ENCODE measurements at places on chromosomes 2 and 18.

DNA sequence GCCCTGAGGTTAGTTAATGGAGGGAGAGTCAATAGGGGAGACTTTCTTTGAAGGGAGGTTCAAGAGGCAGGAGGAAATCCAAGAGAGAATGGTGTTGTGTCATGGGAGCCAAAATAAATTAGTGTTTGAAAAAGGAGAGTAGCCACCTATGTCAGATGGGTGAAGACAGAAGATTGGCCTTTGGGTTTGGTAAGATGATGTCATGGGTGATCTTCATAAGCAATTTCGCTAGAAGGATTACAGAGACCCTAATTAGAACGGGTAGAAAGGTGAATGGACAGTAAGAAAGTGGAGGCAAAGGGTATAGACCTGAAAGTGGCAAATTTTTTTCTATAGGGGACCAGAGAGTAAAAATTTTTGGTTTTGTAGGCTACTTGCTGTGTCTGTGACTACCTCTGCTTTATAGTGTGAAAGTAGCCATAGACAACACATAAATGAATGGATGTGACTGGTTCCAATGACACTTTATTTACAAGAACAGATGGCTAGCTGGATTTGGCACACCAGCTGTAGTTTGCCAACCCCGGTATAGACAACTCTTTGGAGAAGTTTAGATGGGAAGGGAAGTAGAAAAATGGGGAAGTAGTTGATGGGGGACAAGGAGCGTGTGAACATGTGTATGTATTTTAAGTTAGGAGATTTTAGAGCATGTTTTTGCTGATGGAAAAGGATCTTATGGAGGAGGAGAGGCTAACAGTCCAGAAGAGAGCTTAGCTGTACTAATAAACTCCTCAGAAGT is 9.3 kb downstream of the STAMBP start:
- no peak for DNase-seq

DNA sequence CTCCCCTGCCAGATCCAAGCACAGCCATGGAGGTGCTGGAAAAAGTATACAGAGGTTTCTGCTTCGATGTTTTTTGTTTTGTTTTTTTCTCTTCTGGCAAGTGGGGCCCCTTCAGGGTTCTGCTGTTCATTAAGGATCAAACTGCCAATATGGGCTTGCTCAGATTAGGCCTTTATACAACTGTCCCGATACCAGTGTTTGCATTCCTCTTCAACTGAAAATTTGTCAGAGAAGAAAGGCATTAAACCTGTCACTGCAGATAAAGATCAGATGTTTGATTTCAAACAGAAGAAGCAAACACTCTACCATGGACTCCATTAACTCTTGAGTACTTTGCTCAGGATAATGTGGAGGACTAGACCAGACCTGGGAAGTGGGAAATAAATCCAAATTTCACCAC is 396.0 kb upstream of the SMIM21 start:
- DNase-seq: no peak

GRCh38 chr2:217790195-217790594 is 212.6 kb downstream of the TNS1 start:
- peak; percentile 21 for DNase-seq

- no peak for DNase-seq
These were observed 453.7 kb downstream of the SLC4A3 start for GRCh38 chr2:220081171-220081570.

- DNase-seq: no peak
These were observed 406.1 kb upstream of the NRP2 start for GRCh38 chr2:205276116-205276777.

- no peak for DNase-seq
These were observed 137.7 kb downstream of the THADA start for GRCh38 chr2:43458014-43458628.

- DNase-seq: no peak
These were observed 47.3 kb downstream of the MEX3C start for GRCh38 chr18:51150113-51150700.

- no peak for DNase-seq
These were observed 685.6 kb upstream of the SALL3 start for GRCh38 chr18:78293940-78294541.

GRCh38 chr18:48529796-48530195 is 9.0 kb upstream of the CTIF start:
- DNase-seq: no peak

- no peak for DNase-seq
These were observed 9.1 kb downstream of the DRC1 start for GRCh38 chr2:26410764-26411243.

DNA sequence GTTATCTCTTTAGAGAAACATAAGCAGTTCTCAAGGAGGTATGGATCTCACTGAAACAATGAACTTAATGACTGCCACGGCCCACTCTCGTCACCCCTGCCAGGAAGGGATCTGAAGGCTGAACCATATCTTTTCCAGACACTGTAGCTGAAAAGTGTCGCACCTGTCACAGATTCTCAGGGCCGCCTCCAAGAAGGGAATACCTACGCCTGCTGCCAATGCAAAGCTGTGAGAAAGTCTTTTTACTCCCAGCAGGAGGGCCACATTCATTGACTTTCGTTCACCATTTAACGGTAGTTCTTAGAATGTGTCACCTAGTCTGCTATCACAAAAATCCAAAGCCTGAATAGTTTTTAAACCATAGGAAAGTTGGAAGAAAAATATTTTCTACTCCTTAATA is 66.7 kb upstream of the SH3BP4 start:
- no peak for DNase-seq

GRCh38 chr18:42429196-42429595 is 474.2 kb downstream of the PIK3C3 start:
- no peak for DNase-seq

GRCh38 chr2:212694398-212694797 is 155.8 kb upstream of the ERBB4 start:
- DNase-seq: no peak

- no peak for DNase-seq
These were observed 510.3 kb downstream of the PLCL1 start for GRCh38 chr2:198314559-198315153.

DNA sequence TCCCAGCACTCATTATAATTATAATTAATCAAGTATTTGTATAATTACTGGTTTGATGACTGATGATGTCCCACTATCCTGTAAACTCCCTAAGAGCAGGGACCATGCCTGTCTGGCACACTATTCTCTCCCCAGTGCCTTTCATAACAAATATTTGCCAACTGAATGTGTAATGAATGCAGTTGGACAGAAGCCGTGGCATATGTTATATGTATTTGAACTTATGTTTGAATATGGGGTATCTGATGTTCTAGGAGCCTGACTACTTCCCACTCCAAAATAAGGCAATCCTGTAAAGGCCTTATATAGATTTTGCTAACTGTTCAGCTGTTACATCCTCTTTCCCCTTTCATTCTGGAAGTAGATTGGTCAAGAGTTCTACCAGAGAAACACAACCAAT is 19.7 kb downstream of the OSBPL6 start:
- no peak for DNase-seq

- DNase-seq: peak; percentile 79
These were observed 65.5 kb downstream of the FBXO15 start for GRCh38 chr18:74081966-74082741.

- no peak for DNase-seq
These were observed 215.5 kb downstream of the TRIB2 start for GRCh38 chr2:12932192-12932591.

GRCh38 chr2:213152065-213152794 is 818 bp upstream of the IKZF2 start:
- DNase-seq: no peak

DNA sequence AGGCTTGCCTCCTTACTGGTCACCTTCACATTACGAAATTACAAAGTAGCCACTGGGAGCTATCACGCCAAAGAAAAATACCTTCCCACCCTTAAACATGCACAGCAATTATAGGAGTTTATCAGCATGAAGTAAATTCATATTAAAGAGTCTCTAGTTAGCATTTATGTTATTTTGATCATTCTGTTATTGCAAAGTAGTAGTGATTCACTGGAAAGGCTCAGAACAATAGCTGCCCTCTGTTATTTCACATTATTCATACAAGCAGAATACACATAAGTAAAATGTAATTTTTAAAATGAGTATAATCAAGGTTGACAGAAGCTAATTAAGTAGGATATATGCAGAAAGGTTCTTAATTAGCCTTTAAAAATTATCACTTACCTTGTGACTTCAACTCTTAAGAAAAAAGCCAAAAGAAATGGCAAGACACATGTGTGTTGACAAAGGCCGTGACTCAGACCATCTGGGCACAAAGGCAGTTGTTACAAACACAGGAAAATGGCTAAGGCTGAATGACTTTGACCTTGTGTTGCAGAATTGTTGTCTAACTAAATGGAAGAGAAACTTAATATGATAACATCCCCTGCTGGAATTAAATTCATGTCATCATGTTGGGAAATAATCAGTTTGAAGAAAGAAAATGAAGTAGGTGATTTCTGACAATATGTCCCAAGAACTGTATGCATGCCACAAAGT is 108.3 kb downstream of the ARL6IP6 start:
- no peak for DNase-seq

DNA sequence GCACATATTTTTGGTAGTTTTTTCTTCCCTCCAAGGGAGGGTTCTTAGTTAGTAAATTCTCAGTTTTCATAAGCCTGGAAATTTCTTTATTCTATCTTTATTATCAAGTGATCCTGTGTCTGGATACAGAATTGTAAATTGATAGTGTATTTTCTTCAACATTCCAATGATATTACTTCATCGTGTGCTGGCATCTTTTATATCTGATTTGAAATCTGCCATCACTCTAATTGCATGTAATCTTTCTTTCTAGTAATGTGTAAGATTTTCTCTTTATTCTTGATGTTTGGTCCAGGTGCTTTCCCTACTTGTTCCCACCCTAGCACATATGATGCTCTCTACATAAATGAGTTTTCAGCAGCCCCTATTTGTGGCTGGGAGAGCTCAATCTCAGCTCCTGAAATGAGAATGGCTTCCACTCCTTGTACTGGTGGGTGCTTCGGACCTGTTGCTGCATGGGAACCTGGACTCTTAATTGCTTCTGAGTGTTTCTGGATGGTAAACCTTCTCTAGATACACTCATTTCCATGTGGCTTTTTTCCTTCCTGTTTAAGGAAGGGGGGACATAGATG is 102.7 kb downstream of the SMIM21 start:
- DNase-seq: no peak

DNA sequence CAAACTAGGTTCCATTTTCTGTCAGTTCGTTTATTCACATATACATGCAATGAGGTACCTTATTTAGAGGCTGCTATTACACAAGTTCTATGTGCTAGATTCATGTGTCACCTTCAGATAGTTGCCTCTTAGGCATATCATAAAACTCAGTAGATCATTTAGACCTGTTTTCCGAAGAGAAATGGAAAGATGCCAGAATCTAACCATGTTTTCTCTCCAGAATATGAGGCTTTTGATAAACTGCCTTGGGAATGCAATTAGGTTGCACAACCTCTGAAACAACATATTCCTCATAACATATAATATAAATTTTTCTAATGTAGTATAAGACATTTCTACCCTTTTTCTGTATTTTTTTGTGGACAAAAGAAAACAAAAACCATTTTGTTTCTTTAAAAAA is 108.1 kb downstream of the PRPF40A start:
- DNase-seq: no peak

DNA sequence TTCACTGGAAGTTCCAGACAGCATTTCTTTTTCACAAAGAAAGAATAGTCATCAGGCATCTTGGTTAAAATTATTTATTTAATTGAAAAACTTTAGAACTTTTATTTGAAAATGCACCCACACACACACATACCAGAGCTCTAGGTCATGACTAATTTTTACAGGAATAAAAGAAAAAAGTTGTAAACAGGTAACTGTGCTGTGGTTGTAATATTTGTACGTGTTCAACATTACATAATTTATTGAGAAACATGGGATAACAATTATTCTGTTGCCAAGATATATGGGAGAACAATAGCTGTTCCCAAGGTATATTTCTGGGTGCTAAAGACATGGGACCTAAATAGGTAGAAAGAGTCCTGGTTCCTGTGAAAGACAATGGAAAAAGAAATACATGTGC is 104.9 kb downstream of the RIT2 start:
- DNase-seq: no peak

GRCh38 chr18:69233465-69234054 is 167.1 kb upstream of the DOK6 start:
- no peak for DNase-seq

GRCh38 chr2:178273787-178274360 is 79.6 kb downstream of the OSBPL6 start:
- DNase-seq: no peak

DNA sequence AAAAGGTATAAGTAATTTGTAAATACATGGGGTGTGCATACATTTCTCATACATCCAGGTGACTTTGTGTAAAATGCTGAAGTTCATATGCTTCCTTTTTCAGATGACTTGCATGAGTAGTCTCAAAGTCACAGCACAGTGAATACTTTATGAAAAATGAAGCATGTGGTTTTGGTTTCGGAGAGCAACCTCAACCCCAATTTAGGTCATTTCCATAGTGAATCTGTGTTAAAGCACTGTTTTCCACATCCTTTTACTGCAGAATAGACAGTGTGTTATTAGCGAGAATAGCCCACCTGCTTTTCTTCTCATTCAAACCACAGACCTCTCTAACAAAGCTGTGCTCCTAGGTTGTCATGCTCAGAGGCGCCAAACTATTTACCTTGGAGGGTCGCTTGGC is 204.4 kb upstream of the RASGRP3 start:
- DNase-seq: no peak

DNA sequence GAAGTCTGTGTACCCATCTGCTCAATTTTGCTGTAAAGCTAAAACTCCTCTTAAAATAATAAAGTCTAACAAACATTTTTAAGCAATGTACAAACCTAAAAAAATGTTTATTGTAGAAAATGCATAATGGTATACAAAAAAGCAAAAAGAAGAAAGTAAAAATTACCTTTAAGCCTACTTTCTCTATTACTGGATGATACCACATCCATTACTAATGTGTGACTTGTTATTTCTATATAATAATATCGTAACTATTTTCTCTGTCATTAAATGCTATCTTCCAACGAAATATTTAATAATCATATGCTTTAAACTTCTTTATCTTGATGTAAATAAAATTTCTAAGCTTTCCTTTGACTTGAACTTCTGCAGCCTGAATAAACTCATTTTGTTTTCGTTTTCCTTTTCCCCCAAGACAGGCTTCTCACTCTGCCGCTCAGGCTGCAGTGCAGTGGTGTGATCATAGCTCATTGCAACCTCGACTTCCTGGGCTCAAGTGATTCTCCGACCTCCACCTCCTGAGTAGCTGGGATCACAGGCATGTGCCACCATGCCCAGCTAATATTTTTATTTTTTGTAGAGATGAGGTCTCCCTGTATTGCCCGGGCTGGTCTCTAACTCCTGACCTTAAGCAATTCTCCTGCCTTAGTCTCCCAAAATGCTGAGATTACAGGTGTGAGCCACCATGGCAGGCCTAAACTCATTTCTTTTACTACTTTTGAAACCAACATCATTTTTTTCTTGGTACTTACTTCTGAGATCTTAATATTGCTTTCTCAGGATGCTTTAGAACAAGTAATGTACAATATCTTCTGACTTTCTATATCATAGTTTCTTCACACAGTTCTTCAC is 18.1 kb upstream of the DNAH7 start:
- DNase-seq: peak; percentile 30
